ENCODE measurements at places on chromosomes 5 and 9.

DNA sequence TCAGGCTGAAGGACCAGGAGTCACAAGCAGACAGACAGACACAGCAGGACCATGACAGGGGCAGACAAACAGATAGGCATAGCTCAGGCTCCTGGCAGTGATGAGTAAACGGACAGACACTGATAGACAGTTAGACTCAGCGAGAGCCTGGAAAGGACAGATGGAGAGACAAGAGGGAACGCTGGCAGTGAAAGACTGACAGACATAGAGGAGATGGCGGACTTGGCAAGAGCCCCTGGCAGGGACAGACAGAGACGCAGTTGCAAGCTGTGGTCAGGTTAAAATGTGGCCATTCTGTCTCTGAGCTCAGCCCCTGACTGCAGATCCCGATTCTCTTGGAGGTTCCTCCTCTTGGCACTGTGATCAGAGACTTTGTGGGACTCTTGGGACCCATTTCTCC, 13.6 kb downstream of the CSF2 start:
- DNase-seq, result no peak

DNA sequence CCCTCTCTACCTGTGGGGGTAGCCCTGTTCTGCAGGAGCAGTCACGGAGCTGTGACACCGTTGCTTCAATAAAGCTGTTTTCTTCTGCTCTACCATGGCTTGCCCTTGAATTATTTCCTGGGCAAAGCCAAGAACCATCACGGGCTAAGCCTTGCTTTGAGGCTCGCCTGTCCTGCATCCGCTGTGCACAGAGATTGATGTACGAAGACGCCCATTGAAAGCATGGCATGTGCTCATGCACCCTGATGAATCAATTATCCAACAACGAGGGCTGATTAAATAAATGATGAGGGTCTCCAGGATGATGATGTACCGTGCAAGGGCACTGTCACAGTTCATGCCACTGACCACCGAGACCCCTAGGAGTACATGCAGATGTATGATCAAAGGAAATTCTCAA, 20.7 kb downstream of the PTGES start:
- no peak for DNase-seq

DNA sequence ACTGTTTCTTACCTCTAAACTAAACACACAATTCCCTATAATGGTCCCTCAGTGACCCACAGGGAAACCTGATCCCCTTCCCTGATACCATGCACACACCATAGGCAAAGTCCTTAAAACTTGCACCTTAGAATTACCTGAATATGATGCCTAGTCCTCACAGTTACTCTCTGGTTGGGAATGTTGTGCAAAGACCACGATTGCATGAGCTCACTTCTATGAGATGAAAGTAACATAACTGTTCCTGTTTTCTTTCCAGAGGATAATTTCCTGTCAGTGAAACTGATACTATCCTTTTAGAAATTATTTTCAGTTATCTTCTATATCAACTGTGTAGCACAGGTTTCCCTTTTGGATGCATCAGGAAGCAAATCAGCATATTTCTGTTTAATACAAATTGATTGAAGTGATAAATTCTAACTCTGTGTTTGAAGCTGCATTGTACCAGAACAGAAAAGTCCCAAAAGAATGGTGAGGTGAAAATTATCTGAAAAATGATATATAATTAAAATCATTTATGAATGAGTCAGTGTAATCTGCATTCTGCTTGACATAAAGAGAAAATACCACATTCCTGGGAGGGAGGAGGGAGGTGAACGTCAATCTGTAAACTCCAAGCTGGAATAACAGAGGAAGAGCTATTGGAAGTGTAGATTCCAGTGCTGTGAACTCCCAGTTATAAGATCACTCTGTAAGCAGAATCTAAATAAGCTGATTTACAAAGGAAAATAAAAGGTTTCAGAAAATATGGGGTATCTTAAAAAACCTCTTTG, 51.2 kb upstream of the TNFAIP8 start:
- peak; percentile 37 for DNase-seq

DNA sequence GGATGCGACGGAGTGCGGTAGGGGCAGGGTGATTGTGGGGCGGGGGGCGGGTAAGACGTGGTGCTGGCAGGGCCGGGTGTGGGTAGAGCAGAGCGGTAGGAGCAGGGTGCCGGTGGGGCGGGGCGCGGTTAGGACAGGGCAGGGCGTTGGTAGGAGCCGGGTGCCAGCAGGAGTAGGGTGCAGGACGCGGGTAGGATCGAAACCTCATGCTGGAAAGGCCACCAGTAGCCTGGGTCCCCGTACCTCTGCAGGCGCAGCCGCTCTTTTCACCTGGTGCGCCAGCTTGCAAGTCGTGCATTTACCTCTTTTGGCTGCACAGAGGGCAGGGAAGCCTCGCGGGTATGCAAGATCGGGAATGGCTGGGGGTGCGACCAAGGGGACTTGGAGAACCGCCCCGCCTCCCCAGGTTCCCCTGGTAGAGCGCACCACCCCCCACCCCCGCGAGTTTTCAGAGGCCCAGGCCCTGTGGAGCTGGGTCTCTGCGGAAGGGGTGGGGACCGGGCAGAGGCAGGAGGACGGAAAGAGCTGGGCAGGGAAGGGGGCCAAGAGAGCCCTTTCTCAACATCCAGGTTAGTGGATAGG, 104.8 kb upstream of the SIMC1 start:
- no peak for DNase-seq

All from EH (cell line).